ENCODE measurements at places on chromosomes 1 and 21.

GRCh38 chr21:37558676-37559211, 192.2 kb downstream of the DYRK1A start:
- DNase-seq: no peak

- DNase-seq: no peak
Observed at GRCh38 chr21:41636636-41637630, 129.0 kb upstream of the TMPRSS2 start.

DNA sequence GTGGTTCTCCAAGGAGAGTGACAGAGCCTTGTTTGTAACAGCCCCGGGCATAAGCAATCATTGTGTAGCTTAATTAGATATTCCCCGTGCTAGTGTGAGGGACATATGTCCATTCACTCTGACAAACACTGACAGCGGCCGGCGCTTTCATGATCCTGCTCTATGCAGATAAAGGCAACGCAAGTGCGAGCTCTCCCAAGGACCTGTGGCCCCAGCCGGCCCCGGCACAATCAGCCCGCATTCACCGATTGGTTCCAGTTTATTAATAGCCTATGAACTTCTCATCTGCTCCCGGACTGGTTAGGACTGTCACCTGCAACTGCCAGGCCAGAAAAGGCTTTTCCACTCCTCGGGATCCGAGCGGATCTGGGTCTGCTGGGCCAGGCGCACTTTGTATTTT, 18.0 kb upstream of the OLIG1 start:
- DNase-seq: no peak

- no peak for DNase-seq
Observed at GRCh38 chr21:30193201-30193600, 22.7 kb downstream of the CLDN8 start.

DNA sequence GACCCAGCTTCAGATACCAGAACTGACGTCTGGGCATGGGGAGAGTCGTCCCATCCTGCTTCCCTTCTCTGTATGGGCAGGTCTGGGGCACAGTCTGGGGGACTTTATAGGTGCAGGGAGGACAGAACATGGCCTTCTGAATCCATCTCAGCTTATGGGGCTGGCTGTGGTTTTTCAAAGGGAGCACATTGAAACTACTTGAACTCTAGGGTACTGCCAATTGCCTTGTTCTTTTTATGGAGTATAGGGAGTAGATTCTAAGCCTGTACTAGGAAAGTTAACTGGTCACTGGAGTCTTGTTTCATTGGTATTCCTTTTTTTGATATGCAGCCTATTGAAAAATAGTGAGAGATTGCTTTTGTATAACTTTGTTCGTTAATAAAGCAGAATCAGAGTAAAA, 90.2 kb downstream of the ATP5PO start:
- DNase-seq: no peak

- no peak for DNase-seq
Observed at GRCh38 chr1:164473544-164473943, 85.4 kb upstream of the PBX1 start.

DNA sequence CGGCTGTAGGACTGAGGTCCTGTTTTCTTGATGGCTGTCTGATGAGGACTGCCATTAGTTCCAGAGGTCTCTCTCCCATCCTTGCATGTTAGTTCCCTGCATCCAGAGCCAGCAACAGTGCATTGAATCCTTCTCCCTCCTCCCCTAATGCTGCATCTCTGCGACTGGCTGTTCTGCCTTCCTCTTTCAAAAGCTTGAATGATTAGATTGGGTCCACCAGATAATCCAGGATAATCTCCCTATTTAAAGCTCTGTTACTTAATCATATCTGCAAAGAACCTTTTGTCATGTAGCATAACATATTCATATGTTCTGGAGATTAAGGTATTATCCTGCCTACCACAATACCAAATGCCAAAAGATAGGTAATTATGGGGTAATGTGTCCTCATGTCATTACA, 377.5 kb downstream of the GPATCH2 start:
- no peak for DNase-seq

GRCh38 chr1:81155131-81155530, 645.6 kb upstream of the ADGRL2 start:
- no peak for DNase-seq

DNA sequence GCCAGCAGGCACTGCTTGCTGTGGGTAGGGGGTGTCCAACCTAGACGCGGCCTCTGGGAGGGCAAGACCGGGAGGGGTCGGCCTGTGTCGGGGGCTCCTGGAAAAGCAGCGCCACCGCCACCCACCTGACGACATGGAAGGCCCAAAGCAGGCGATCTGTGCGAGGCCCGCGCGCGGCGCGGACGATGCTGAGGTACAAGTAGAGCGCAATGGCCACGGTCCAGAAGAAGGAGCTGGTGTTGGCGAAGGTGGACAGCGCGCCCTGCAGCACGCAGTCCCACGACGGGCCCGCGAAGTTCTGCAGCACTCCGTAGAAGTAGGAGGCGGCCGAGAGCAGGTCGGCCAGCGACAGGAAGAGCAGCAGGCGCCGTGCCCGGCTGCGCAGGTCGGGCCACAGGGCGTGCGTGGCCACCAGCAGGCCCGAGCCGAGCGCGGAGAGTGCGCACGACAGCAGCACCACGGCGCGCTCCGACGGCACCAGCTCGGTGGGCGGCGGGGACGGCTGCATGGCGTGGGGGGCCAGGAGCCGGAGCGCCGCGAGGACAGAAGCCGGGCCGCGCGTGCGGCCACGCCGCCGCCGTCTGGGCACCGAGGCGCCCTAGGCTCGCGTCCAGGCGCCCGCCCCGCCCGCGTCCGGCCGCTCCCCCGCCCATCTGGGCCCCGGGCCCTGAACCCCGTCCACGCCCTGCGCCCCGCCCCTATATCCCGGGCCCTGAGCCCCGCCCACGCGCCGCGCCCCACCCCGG, at the start of gene GPR157:
GPR157 (minus strand) TSS at position 583 of the 746 bp plus-strand sequence; CDS start at position 508, 75 bp downstream.
- peak; percentile 77 for DNase-seq

DNA sequence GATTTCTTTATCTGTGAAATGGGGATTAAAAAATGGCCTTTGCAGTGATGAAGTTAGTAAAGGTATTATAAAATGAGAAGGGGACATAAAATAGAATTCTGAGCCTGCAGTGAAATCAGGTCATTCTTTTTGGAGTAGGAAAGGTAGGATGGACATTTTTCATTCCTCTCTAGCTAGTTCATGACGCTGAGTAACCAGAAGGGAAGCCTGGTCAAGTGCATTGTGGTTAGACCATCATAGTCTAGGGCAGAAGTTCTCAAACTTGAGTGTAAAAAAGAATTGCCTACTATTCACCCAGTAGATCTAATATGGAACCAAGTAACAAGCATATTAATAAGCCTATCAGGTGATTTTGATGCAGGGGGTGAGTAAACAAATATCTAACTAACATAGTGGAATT, 50.8 kb downstream of the TGFB2 start:
- no peak for DNase-seq

DNA sequence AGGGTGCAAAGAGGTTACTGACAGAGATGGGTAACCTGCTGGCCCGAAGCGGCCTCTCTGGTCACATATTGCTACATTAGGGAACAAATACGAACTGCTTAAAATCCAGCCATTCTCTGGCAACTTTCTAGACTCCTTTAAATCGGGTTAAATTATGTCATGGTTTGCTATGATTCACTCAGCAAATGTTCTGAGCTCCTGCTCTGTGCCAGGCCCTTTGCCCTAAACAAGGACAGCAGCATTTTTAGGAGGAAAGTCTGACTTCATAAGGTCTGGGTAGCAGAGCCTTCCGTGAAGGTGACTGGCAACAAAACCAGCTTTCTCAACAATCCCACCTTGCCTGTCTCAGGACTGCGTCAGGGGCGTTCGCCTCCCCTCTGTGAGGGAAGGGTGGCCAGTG, 15.4 kb downstream of the ZP4 start:
- no peak for DNase-seq

- peak; percentile 52 for DNase-seq
Observed at GRCh38 chr1:154423304-154423987, 18.3 kb downstream of the IL6R start.

DNA sequence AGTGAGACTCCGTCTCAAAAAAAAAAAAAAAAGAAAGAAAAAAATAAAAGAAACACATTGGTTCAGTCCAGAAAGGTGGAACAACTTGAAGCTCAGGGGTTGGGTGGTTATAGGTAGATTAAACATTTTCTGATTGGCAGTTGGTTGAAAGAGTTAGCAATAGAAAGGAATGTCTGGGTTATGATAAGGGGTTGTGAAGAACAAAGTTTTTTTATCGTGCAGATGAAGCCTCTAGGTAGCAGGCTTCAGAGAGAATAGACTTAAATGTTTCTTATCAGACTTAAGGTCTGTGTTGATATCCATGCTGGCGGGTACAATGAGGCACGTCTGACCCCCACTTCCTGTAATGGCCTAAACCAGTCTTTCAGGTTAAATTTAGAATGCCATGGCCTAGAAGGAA, 45.0 kb upstream of the PDE9A start:
- DNase-seq: no peak

GRCh38 chr1:92792340-92792782, 7.5 kb upstream of the EVI5 start:
- no peak for DNase-seq

DNA sequence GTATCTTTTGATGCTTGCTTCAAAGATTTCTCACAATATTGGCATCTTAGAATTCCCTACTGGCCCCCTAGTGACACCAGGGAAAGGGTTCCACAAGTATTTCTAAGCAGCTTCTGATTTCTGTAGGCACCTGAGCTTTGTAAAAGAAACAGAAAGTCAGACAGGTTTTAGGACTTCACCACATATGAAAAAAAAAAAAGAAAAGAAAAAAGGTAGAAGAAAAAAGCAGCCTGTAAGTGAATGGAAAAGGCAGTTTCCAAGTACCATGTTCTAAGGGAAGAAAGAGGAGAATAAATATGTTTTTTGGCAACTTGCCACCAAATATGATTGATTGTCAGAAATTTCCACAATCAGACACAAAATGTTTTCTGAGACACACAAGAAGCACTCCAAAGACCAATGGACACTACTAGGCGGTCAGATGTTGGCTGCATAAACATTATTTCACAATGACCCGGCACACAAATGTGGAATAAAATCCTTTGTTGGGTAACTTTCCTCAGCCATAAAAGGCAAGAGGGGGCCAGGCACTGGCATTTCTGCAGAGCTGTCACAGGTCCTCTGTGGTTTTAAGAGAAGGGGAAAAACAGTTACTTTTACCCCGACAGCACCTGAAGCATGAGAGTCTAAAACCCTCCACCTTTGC, 12.7 kb upstream of the CPLANE2 start:
- no peak for DNase-seq

All from activated CD4-positive, alpha-beta T cell treated with anti-CD3 and anti-CD28 coated beads, Interleukin-2, amount 50 U/mL, for 4 hours (primary cell).